ENCODE measurements at places on chromosomes 2 and 18.

- no peak for DNase-seq
These were observed 100.1 kb upstream of the ERBB4 start for GRCh38 chr2:212638694-212639093.

DNA sequence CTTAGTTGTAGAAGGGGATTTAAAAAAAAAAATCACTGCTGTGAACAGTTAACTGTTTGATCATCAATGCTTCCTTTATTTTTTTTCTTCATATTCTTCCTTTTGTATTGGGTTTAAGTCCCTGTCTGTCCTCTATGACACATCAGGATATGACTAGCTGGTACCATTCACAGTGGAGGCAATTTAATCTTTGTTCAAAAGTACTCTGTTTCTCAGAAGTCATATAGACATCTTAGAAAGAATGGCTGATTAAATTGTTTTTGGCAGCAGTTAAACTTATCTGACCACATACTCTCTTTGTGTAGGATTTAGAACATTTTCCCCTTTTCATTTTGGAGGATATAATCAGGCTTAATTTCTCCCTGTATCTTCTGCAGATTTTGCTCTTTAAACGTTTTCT lies 807.8 kb upstream of the CDH2 start:
- no peak for DNase-seq

DNA sequence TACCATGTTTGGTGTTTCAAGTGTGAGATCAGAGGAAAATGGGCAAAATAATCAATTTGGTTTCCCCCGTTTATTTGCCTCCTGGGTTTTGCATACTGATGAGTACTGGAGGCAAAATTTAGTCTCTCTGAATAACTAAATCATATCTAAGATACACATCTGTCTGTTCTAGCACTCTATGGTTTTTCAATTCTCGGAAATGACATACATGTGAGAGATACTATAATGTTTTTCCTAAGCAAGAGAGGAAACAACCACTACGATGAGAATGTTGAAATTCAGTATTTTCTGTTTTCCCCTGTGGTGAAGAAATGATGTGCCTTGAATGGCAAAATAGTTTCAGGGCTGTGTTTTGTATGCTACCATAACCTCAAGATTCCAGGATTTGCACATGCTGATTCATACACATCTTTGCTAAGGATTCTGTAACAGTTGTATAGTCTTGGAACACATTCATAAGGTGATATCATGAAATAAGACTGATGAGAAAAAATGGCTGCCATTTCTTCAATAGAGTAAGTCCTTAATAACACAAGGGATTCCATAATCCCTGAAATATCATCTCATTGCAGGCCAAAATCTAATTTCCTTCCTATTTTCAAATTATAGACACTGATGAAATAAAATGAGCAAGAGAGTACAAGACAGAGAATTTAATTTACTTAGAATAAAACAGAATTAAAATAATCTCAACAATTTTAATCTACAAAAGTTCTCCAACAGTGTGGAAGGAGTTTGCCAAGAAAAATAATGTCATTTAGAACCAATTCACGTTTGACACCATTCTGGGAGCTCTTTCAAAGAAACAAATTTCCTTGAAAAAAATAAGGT lies 316.6 kb downstream of the FIGN start:
- DNase-seq: no peak

DNA sequence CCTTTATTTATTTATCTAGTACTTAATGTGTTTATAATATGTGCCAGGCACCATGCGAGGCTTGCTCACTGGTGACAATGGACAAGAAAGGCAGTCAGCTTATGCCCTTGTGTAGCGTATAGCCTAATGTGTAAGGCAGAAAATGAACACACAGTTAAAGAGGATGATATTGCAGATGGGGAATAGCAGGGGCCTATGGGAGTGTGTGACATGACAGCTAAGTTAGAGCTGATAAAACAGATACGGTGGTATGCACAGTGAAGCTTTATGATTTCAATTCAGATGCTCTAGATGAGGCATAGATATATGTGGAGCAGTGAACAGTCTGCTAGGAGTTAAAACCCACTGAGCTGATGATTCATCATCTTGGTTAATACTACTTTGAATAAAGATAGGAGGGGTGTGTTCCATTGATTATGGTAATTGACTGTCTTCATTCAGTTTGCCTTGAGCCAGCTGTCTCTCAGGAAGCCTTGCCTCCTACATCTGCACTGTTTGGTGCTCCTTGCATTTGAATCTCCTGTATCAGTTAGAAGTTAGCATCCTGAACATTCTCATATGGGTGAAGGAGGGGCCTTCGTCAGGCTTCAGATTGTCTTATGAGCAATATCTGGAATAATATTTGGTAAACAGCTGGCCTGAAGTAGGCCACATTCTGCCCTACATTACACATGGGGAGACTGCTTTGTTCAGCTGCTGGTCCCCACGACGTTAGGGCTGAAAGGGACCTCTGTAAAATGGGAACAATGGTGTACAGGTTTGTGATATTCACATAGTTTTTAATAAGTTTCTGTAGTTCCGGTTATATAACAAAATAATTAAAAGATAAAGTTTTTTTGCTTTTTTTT lies 13.2 kb downstream of the MAP4K4 start:
- DNase-seq: no peak

- DNase-seq: no peak
These were observed 157.3 kb downstream of the MSH2 start for GRCh38 chr2:47560107-47560819.

DNA sequence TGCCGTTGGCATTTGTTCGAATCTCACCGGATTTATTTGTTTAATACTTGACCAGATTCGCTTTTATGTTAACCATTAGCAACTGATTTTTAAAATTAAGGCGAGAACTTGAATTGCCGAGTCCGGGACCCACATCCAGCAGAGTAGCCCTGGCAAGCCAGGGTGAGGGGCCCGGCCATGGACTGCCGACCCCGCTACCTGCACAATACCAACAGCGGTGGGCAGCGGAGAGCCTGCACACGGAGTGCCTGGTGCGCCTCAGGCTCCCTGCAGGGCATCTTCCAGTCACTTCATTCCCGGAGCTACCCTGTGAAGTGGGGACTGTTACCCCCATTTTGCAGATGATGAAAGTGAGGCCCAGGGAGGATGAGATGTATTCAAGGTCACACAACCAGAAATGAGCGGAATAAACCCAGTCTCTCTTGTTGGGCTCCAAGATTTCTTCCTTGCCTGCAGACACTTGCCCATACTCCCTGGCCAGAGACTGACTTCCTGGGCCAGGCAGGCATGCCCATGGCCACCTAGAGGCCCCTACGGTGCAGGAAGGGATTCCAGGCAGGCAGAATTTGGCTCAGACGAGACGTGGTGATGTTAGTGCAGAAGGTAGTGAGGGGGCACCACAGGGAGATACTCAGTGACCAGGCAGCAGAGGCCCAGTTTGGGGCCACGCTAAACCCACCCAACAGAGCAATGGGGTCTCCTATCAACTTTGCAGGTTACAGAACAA lies 2.9 kb downstream of the FBLN7 start:
- DNase-seq: no peak

- no peak for DNase-seq
These were observed 82.0 kb upstream of the TTC39C start for GRCh38 chr18:23932385-23933067.

Measured in NCI-H1092 (cell line).